ENCODE measurements at places on chromosomes 4 and X.

DNA sequence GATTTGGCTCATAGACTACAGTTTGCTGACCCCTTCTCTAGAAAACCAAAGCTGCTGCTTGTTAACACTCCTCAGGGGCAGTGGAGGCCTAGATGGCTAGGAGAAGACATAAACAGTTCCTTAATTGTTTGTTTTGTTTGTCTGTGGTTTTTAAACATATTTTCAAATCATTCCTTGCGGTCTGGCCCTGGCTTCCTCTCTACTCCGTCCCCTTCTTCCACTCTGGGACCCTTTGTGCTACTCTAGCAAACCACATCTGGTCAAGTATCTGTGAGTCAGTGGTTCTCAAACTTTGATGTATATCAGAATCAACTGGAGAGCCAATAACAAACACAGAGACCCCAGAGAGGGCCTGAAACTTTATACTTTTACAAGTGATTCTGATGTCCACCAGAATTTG, 36.1 kb downstream of the FRMPD4 start:
- no peak for DNase-seq

DNA sequence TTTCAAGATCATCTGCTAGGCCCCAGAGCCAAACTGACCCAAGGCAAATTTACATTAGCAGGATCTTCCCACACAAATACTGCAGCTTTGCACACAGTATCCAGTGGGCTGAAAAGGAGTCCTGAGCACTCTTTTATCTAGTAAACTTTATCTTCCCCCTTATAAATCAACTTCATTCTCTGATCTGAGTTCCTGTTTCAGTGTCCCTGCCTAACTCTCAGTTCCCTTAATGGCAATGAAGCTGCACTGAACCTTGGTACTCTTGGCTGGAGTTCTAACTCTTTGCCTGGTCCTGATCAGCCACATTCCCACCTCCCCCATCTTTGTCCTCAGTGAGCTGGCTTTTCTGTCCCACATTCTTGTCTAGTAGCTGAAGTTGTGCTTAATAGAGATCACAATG, 37.4 kb downstream of the EDA2R start:
- no peak for DNase-seq

- DNase-seq = no peak
Observed at GRCh38 chrX:148788449-148788848, 288.0 kb downstream of the AFF2 start.

- no peak for DNase-seq
Observed at GRCh38 chr4:149291463-149291862, 524.2 kb downstream of the IQCM start.

GRCh38 chrX:107678957-107679740, 50.8 kb downstream of the PRPS1 start:
- DNase-seq = no peak

GRCh38 chr4:14337892-14338584, 664.2 kb upstream of the CPEB2 start:
- DNase-seq = no peak

DNA sequence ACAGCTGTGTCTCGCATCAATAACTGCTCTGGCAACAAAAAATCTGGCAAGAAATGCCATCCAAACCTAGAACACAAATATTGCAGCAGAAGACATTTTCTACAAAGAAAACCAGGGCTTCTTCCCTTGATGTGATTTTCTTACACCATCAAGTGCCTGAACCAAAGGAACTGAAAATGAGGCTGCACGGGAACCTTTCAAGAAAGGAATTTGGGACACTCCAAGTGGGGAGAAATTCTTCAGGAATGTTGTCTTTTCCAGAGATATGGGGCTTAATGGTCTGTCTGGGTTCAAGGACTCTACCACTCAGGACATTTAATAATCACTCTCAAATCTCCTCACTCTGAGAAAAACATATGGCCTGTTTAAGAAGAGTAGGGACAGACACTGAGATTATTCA, 57.6 kb downstream of the PRDM5 start:
- no peak for DNase-seq

DNA sequence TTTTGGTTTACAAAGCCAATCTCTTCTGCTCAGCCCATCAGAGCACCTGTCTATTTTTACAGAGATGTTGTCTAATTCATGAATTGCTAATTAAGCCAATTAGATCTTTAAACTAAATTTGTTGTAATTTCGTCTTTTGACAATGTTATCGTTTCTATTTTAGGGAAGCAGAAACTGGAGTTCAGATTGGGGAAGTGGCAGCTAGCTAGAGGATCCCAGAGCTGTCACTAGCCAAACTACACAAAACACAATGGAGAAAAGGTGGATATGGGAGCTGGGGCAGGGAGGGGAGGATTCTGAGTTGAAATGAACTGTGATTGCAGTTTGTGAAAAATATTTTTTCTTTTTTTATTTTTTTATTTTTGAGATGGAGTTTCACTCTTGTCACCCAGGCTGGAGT, 35.8 kb downstream of the CASP3 start:
- DNase-seq = no peak

DNA sequence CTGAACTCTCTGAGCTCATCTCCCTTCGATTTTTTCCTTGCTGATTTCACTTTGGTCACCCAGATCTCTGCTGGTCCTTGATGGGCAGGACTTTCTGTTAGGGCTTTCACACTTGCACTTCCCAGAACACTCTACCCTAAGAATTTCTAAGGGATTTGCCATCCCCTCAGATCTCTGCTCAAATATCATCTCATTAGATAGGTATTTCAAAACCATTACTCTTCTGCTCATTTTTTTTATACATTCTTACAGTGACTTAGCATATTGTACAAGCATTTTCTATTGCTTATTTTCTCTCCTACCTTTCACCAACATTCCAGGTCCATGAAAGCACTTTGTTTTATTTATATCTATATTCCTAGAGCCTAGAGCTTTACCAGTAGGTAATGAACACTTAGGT, 913.3 kb downstream of the PDHA2 start:
- DNase-seq = no peak

DNA sequence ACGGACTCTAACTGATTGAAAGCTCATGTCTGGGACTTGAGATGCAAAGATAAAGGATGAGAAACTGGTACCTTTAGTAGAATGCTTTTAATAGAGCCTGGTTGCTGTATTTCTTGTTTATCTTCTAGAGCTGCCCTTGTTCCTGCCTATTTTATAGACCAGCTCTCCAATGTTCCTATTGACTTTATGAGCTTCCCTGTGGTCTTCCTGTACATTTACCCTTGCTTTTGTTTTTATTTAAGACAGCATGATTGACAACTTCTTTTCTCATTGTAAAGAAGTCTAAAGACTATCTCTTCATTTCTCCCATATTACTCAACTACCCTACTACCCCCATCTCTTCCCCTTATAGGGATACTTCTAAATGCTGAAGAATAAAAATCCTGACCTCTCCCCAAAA, 174.7 kb downstream of the UGT8 start:
- DNase-seq = peak; percentile 35

GRCh38 chr4:188297873-188298272, 158.6 kb downstream of the TRIML1 start:
- DNase-seq = no peak

DNA sequence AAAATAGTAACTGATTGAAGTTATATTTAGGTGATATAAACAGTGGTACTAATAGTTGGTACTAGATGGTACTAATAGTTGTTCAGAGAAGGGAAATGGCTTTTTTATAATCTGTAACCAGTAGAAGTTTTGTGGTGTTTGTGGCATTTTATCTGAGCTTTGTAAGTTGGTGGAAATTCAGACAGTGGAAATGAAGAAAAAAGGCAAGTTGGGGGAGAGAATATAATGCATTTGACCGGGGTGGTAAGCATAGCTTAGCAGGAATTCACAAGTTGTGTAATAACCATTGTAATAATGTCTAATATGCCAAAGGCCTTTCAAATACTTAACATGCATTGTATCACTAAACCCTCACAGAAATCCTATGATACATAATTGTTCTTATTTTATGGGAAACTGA, 36.3 kb downstream of the DTHD1 start:
- no peak for DNase-seq

GRCh38 chrX:19193565-19193964, 71.3 kb upstream of the ADGRG2 start:
- no peak for DNase-seq

DNA sequence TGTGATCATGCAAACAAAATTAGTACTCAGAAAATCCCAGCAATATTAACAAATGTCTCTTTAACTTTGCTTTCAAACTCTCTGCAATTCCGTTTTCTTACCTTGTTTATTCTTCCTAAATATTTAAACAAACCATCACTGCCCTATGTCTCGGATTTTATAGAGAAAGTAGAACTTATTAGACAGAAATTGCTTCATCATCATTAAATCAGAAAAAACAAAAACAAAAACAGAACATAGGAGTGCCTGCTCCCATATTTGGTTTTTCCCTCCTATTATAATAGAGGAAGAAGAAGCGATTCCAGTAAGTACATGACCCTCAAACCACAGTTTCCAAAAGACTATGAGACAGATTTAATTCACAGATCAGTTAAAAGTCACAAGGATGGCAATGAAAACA, 1228.0 kb downstream of the RPA4 start:
- no peak for DNase-seq

DNA sequence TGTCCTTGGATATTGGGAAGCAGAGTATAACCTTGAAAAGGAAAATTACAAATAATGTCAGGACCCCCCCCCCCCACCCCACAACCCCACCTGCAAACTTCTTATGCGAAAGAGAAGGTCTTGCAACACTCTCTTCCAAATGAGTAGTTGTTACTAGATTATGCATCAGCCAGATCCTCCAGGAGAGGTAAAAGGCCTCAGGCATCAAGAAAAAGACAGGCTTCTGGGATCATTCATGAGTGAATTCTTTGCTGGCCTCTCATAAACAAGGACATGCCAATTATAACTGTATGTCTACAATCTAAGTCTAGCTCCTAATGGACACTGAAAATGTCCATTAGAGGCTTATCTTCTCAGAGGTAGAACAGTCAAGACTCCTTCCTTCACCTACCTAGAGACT, 1443.3 kb downstream of the RAPGEF2 start:
- DNase-seq = no peak

DNA sequence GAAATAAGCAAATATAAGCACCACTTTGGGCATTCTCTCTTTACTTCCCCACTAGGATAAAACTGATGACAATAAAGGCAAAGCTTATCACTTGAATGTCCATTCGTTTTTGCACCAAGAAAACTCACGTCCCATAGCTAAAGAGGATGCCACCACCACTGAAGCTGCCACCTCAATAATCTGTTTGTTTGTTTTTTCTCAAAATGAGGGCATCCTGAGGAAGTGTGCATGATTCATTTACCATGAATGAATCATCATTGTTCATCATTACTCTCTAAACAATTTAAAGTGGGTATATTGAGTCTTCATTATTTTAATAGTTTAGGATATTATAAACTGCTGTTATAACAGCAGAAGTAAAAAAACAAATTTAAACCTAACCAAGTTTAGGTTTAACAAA, 168.2 kb downstream of the DCTD start:
- DNase-seq = no peak

DNA sequence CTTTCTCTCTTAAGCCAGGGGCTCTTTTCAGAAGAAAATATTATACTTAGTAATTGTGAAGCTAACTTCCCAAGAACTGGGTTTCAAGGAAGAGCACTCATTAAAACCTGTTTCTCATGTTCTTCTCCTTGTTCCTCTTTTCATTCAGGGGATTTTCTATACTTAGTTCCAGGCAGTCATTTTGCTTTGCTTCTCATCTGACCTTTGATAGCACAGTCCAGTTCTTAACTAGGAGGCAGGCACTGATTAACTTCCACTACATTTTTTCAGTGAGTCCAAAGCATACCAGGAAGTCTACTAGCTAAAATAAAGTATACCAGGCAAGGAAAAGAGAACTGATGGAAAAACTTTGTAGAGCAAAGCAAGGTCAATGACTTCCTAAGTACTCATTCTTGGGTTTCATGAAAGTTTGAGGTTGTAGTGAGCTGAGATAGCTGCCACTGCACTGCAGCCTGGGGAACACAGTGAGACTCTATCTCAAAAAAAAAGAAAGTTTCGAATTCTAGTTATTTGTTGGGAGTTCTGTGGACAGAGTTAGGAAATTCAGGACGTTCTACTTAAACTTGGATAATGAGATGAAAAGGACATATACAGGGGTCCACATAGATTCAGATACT, 190.1 kb upstream of the HS3ST1 start:
- no peak for DNase-seq

Data from NCI-H146 (cell line).